CD4-positive, alpha-beta memory T cell (primary cell): ENCODE measurements at places on chromosomes 5 and 9.
A peak's percentile ranks its signal among the peaks of the same experiment; 100 is the strongest.

DNA sequence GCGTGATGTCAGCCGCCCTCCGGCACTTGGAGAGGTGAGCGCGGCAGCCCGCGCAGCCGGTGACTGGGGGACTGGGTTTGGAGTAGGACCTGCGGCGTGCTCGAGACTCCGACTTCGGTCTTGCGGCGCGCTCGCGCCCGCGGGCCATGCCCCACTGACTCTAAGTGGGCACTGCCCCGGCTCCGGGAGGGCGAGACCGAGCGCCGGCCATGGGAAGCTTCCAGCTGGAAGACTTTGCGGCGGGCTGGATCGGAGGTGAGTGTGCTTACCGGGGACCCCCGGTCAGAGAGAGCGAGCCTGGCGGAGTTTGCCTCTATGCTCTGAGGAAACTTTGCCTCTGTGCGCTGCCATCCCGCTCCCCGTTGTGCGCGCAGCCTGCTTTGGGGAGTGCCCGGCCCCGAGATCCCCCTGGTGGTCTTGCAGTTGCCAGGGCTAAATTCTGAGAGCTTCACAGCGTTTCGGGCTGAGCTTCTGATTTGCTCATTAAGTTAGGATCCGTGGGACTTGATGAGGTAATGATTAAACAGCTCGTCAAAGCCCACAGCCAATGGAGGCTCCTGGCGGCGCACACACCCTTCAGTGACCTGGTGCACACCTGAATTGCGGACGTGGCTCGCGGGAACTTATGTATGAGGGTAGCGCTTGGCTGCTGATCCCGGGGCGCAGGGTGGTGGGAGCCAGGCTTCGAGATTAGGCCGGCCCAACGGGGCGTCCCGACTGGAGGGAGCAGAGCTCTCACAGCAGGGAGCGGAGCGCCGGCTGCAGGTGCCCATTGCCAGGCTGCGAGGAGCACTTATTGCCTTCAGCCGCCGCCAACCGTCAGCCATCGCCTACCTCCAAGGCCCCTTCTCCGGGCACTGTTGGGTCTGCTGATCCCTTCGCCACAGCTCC, at the start of gene SLC25A48:
SLC25A48 (plus strand) TSS at position 25 of the 891 bp plus-strand sequence; CDS start at position 210, 185 bp downstream.
- no peak for DNase-seq

- DNase-seq: no peak
Observed at GRCh38 chr5:82622205-82622604, 344.1 kb upstream of the RPS23 start.

DNA sequence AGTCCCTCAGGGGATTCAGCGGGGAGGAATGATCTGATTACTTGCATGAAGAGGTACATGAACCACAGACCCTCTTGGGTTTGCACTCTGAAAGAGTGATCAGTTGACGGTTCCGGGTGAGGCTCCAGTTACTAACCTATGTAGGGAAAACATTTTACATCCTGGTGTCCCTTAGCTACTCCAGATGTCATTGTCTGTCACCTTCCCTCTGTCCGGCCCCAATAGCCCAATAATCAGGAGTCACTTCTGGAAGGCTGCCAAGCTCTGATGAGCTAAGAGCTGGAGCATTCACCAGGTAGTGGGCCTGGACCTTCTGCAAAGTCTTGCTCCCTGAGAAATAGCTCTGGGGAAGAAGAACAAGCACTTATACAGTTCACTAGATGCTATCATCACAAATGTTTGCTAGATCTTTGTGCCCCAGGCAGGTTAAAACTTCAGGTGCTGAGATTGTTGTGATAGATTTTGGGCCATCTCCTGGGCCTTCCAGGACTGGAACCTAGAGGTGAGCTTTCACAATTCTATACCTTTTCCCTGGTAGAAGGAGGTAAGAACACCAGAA, 64.5 kb downstream of the ENTREP1 start:
- no peak for DNase-seq

GRCh38 chr9:117826837-117827236, 122.6 kb downstream of the TLR4 start:
- no peak for DNase-seq

GRCh38 chr9:93049491-93049890, 9.0 kb upstream of the SUSD3 start:
- DNase-seq: no peak

DNA sequence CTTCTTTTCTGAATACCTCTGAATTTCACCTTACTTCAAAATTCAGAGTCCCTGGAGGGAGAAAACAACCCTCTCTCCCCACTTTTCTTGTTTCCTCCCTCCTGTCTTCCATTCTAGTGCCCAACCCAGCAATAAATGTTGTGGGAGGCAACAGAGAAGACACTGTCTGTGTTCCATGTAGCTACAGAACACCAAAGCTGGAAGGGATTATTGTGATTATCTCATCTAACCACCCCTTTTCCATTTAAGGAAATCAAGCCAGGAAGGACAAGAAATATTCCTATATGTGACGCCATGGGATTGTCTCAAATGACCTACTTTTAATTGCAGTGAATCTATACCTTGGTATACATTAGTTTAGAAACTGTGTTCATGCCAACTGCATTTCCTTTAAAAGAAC, 476.6 kb upstream of the TNC start:
- DNase-seq: no peak

GRCh38 chr5:53984971-53985370, 325.4 kb downstream of the ARL15 start:
- DNase-seq: no peak

DNA sequence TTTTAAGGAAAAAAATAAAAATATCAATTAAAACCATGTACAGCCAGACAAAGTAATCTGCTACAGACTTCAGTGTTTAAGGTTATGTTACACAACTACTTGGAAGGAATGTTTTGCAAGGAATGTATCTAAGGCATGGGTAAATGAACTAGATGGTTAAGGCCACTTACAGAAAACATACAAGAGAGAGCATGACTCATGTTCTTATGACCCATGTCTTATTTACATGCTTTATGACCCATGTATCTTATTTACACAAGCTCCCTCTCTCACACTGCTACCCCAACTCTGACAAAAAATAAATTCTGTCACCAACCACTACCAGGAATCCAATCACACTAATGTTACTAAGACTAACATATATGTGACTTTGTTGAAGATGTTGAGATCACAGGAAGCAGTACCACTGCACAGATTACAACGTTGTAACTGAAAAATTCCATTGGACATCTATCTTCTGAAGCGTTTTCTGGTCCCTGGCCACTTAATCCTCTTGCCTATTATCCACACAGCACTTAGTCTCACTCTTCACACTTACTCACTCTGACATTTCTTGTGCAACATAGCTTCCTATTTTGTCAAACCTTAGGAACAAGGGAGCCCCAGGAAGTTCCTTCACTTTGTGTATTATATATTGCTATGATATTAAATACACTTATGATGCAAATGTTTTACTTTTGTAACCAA, 1630.1 kb upstream of the C9orf72 start:
- DNase-seq: no peak

GRCh38 chr5:96843140-96843539, 33.2 kb upstream of the ERAP2 start:
- DNase-seq: no peak

GRCh38 chr9:25990376-25990775, 312.1 kb upstream of the TUSC1 start:
- DNase-seq: no peak

DNA sequence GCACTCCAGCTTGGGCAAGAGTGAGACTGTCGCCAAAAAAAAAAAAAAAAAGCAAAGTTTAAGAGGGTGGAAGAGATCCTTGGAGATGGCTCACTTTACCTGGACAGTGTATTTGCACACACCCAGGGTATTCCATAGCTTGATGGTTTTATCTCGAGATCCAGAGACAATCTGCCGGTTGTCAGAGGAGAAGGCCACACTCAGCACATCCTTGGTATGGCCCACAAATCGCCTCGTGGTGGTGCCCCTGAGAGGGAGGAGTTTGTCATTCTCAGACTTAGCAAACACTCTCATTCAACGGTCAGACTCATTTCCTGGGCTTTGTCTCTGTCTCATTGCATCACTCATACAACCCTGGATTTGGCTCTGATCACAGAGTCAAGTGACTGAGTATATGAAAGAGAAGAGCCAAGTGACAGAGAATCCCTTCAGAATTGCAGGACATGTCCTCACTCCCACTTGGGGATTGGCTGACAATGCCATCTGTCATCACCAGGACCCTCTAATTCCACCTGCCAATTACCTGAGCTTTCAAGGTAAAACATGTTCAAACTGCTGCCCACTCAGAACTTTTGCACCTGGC, 2.2 kb downstream of the RACK1 start:
- DNase-seq: no peak

DNA sequence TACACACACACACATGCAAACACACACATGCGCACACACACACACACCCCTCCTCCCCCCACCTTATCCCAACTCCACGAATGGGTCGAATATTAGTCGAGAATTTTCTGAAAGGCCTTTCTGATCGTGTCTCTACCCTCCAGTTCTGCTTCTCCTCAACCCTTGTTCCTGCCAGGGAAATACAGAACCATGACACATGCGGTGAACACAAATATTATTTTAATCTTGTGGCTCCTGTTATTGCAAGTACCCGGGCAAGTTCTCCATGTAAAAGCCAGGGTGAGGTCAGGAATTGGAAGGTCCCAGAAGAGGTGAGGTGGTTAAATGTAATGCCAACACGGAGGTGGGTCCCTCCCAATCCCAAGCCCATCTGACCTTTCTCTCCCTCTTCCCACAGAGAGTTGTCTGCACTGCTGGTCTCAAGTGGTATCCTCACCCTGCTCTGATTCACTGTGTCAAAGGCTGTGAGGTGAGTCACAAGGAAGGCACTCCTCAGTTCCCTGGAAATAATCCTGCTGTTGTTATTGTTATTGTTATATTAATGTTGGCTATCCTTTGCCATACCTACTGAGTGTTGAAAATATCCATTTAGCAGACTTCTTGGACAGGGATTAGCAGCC, 223.7 kb downstream of the PAPPA start:
- no peak for DNase-seq

- DNase-seq: no peak
Observed at GRCh38 chr9:107137495-107138202, 145.4 kb upstream of the RAD23B start.

DNA sequence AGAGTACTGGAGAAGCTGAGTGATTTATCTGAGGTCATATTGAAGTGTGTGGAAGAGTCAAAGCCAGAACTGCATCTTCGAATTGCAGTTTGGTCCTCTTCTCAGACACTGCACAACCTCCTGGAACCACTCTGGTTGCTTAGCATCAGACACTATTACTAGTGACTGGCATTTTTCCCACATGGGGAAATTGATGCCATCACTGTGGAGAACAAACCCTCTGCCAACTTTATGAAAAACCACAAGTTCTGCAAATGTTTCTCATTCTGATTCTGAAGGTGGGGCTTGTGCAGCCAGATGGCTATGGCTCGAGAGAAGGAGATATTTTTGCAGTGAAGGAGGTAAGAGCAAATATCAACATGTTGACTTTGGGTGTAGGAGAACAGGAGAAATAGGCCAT, 67.2 kb downstream of the KCTD16 start:
- DNase-seq: no peak

- no peak for DNase-seq
Observed at GRCh38 chr9:127837346-127837745, 17.1 kb downstream of the ENG start.

- DNase-seq: no peak
Observed at GRCh38 chr9:14882090-14882489, 28.1 kb downstream of the FREM1 start.

GRCh38 chr5:102755686-102756371, 724 bp downstream of the PAM start:
- DNase-seq: peak; percentile 59

GRCh38 chr5:176935017-176935416, 35.9 kb upstream of the HK3 start:
- no peak for DNase-seq

GRCh38 chr5:154214371-154215106, 24.0 kb downstream of the GALNT10 start:
- no peak for DNase-seq

- no peak for DNase-seq
Observed at GRCh38 chr9:87387351-87388011, 110.2 kb upstream of the DAPK1 start.

DNA sequence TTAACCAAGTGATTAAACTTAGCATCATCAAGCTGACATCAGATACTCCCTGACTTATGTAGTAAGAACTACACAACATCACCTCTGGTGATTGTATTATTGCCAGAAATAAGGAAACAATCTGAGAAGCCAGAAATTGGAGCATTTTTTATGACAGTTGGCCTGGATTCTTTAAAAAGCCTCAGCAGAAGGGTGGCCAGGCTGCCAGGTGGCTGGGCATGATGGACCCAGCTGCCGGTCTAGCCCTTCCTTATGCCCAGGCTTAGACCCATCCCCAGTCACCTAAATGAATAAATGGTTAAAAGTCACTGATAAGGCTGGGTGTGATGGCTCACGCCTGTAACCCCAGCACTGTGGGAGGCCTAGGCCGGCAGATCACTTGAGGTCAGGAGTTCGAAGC, 12.8 kb downstream of the OR1K1 start:
- no peak for DNase-seq

GRCh38 chr9:21027295-21027694, 4.1 kb downstream of the HACD4 start:
- no peak for DNase-seq

DNA sequence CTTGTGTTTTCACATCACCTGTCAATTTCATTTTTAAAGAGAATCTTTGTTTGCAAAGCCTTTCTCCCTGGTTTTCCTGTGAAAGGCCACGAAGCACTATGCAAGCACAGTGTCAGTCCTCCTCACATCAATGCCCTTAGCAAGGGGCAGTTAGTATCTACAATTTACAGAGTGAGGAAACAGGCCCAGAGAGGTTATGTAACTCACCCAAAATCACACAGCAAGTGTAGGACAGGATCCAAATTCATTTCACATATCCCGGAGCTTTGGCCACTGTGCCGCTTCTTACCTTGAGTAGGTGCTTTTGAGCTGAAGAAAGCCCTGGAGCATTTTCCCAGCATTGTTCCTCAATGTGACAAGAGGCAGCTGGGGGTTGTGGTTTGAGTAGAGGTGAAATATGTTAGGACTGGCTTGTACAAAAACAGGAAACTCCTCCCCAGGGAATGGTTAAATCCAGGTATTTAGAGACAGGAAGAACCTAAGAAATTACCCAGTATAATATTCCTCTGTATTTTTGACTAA, 283.8 kb downstream of the NTRK2 start:
- DNase-seq: no peak

GRCh38 chr5:145856285-145856818, 16.5 kb downstream of the GRXCR2 start:
- DNase-seq: no peak

DNA sequence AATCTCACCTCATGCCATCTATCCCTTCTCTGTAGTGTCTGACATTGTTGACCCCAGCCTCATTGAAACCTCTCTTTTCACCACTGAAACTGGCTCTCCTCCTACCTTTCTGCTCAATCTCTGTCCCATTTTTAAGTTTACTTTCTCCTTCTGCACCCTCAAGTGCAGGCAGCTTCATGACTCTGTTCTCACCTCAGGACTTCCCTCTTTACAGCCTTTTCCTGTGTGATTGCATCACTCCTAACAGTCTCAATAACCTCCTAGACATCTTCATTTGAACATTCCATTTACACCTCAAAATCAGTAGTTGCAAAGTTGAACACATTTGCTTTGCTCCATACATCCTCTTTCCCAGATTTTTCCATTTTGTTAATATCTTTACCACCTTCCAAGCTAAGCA, 172.1 kb downstream of the RASEF start:
- DNase-seq: no peak

DNA sequence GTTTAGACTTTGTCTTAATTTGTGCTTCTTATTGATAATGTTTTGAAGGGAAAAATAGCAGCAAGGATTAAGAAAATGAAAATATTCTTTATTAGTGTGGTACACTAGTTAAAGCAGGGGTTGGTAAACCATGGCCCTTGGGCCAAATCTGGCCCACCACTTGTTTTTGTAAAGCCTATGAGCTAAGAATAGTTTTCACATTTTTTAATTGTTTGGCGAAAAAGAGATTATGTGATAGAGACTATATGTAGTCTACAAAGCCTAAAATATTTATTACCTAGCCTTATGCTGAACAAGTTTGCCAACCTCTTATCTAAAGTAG, 57.2 kb downstream of the KCNN2 start:
- DNase-seq: no peak
